ENCODE measurements at places on chromosomes 1 and 21. TPM values are rescaled to one million over a fixed set of nuclear protein-coding genes. Genes with fewer than 3 reads are reported as not detected.

LMO4 gene
- 86.1 TPM for total RNA-seq

GJA8 gene
- total RNA-seq, result 0.12 TPM

C8A gene
- total RNA-seq, result not detected

CENPS gene
- 28.5 TPM for total RNA-seq

OR10J1 gene
- not detected for total RNA-seq

OR10Z1 gene
- not detected for total RNA-seq

FAM43B gene
- total RNA-seq, result 0.10 TPM

LRRC53 gene
- total RNA-seq, result not detected

PLA2G2F gene
- total RNA-seq, result not detected

COA6 gene
- 59.0 TPM for total RNA-seq
